ENCODE measurements at places on chromosomes 2 and 18.

DNA sequence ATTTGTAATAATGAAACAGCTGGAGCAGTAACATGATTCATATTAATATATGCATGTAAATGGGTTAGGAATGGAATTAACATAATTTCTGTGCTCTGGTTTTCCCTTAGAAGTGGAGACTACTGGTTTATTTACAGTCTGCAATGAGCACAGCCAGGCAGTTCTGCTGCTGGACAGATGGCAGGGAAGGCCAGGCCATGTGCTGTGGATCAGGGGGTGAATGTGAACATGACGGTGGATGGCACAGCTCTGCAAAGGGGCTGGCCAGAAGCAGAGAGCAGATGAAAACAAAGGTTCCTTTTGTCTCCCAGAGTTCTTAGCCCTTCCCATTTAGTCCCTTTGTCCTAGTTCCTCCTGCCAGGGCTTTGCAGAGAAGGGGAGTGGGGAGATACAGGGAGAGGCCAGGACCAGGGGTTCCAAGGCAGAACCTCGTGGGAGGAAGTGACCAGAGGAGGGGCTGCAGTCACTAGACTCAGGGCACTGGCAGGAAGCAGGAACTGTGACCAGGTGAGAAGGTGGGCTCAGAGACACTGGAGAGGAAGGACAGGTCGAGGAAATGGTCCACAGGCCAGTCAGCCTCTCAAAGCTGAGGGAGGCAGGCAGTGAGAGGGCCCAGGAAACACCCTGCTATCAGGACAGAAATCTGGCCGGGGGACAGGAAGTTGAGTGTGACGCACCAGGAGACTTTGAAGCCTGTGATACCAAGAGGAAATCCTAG, 112.9 kb upstream of the ATP8B1 start:
- no peak for DNase-seq

- DNase-seq: no peak
These were observed 752.8 kb upstream of the CELF4 start for GRCh38 chr18:38318416-38318815.

GRCh38 chr18:73940721-73941120, 206.9 kb downstream of the FBXO15 start:
- no peak for DNase-seq

DNA sequence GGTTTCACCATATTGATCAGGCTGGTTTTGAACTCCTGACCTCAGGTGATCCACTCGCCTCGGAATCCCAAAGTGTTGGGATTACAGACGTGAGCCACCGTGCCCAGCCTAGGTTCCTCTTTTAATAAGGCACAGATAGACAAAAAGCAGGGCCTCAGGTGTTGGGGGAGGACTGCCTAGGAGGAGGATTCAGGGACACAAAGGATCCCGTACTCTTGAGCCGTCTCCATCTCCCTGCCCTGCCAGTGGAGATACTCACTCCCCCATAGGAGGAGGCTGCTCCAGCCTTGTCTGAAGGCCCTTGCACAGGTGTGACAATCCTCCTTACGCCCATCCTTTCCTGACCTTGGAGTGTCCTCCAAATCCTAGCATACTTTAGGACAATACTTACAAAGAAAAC, 32.0 kb upstream of the TFCP2L1 start:
- no peak for DNase-seq

GRCh38 chr2:21382701-21383520, 259.1 kb downstream of the TDRD15 start:
- no peak for DNase-seq

DNA sequence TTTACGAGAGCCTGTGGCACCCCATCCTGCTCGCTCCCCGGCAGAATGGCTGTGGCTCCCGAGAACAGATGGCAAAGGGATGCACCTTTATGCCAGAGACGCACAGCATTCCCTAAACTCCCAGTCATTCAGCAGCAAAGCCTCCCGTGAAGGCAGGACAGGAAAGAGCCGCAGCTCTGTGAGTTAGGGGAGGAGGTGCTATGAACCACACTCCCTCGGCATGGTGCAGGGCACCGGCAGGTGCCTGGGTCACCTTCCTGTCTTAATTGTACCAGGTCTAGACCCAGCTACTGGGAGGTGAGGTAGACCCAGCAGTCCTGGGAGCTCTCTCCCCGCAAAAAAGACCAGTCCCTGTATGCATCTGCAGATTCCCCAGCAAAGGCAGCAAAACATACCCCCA, 149.8 kb downstream of the TWIST2 start:
- DNase-seq: no peak

DNA sequence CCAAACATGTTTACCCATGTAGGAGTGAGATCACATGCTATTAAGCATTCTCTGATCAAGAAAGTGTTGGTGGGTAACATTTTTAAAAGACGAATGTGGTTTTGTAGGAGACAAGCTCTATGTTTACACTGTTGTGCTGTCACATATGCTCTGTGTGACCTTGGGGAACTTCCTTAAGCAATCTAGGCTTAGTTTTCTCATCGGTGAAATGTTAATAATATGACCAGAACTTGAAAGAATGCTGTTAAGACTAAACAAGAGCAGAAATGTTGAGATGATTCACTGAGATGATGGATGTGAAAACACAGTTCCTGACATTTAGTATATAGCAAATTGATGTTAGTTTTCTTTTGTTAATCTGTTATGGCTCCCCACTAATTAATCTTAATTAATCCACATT, 860.9 kb upstream of the CNTNAP5 start:
- no peak for DNase-seq

DNA sequence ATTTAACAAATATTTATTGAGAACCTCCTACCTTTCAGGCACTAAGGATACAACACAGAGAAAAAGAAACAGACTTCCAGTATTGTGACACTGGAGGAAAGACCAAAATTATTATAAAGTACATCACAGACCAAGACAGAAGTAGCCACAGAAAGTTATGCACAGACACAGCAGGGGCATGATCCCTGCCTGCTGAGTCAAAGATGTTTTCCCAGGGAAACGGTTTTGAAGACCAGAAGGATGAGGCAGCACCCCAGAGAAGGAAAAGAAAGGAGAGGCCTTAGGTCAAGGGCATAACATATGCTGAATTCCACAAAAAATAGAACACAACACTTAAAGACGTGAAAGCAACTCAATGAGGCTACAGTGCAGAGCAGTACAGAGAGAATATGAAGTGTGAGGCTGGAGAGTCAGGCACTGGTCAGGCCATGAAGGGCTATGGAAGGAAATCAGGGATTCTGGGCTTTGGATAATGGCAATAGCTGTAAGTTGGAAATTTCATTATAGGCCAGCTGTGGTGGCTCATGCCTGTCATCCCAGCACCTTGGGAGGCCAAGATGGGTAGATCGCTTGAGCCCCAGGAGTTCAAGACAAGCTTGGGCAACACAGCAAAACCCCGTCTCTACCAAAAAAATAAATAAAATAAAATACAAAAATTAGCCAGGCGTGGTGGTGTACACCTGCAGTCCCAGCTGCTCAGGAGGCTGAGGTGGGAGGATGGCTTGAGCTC, 8.2 kb downstream of the ADAM17 start:
- DNase-seq: no peak

- no peak for DNase-seq
These were observed 84.5 kb upstream of the MAPRE2 start for GRCh38 chr18:34956663-34957062.

DNA sequence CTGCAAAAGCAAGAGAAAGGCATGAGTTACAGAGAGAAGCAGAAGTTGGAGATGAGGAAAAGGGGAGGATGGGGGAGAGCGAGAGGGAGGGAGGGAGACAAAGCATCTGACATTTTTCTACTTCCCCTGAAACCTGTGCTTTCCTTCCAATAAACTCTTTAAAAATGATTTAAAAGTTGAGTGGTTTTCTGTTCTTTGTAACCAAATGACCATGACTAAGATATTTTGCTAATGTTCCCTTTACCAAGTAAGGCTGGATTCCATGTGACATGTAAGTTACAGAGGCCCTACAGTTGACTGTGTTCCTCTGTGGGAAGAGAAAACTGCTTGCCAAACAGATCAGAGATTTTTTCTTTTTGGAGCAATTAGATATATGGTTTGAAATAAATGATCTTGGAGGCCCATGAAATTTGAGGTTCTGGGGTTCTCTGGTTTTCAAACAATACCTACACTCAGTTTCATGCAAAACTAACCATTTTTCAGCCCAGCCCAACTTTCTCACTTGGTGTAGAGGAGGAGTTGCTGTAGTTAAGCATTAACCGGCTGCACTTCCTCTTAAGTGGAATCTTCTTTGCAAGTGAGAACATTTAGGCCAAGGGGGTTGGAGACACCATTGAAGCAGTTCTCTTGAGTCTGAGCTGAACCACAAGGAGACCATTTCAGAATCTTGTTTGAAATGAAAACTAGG, 34.5 kb downstream of the INSIG2 start:
- DNase-seq: no peak

GRCh38 chr2:8514796-8515758, 166.8 kb upstream of the ID2 start:
- DNase-seq: peak; percentile 65

- no peak for DNase-seq
These were observed 134.8 kb upstream of the FSHR start for GRCh38 chr2:49288902-49289700.

Data from activated CD4-positive, alpha-beta T cell treated with anti-CD3 and anti-CD28 coated beads, Interleukin-2, amount 50 U/mL, for 48 hours (primary cell).